ENCODE measurements at places on chromosomes 7 and 10. TPM values are rescaled to one million over a fixed set of nuclear protein-coding genes. Genes with fewer than 3 reads are reported as not detected.

GRCh38 chr10:13953371-13953770, 366.6 kb downstream of the PRPF18 start:
- no peaks in the 10 kb centered on the region for H3K27me3 ChIP-seq
- no peaks in the 10 kb centered on the region for H3K4me1 ChIP-seq
- H3K4me3 ChIP-seq = no peak overlapping the region

NPC1L1 gene
- 0.21 TPM for total RNA-seq

DNA sequence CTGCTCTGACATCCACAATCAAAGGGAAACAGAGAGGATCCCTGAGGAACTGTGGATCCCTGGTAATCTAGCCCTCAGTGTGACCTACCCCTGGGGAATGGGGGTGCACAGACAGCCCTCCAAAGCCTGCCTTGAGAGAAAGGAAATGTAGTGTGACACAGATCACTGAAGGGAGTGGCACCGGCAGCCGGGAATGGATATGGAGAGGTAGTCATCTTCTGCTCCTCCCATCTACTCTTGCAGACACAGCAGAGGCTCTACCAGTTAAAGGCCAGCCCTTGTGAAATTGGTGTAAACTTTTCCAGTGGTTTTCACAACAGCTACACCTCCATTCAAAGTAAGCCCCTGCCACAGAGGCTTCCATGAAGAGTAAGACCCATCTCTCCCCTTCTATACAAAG, 144.4 kb downstream of the PCDH15 start:
- no peak overlapping the region for H3K27ac ChIP-seq
- no peak overlapping the region for H3K4me3 ChIP-seq
- no peak for DNase-seq
- no peaks in the 10 kb centered on the region for H3K4me1 ChIP-seq

DNA sequence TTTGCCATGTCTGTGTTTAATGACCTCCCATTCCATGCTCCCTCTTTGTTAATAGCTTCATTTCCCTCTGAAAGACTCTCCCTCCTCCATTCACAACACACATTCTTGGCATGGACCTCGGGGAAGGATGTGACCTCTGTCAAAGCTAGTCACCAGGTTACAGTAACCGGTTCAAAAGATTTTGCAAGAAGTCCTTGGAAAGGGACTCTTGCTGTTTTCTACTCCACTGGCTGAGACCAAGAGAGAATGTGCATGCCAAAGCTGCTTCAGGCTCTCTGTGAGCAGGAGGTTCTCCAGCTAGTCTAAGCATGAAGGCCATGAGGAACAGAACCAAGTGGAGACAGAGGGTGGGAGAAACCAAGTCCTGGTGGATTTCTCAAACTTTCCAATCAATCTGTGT, 732.6 kb downstream of the CCSER2 start:
- H3K4me1 ChIP-seq = no peaks in the 10 kb centered on the region
- no peaks in the 10 kb centered on the region for H3K36me3 ChIP-seq

MYL10 gene
- total RNA-seq = not detected

GRCh38 chr10:64617085-64617484, 1095.9 kb downstream of the REEP3 start:
- H3K27ac ChIP-seq = no peak overlapping the region
- H3K4me3 ChIP-seq = no peak overlapping the region
- H3K4me1 ChIP-seq = no peaks in the 10 kb centered on the region
- DNase-seq = no peak

DNA sequence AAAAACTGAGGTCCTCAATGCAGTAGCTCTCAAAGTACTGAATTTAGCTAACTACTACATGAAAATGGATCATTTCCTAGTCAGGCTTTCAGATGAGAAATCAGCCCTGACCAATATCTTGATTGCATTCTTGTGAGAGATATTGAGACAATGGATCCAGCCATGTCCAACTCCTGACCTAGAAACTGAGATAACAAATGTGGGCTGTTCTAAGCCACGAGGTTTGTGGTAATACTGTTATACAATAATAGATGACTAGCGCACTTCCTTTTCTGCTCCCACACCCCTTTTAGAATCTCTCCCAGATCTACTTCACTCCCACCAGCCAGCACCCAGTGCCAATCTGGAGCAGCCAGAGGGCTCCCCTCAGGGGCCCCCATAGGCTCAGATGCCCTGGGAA, 209.3 kb upstream of the KMT2E start:
- H3K36me3 ChIP-seq = no peaks in the 10 kb centered on the region
- DNase-seq = no peak
- no peak overlapping the region for H3K27ac ChIP-seq
- H3K4me3 ChIP-seq = no peak overlapping the region

GRCh38 chr7:50327443-50327842, 22.9 kb downstream of the IKZF1 start:
- H3K4me1 ChIP-seq = peaks cover 24% of the 10 kb centered on the region
- H3K36me3 ChIP-seq = peaks cover 9% of the 10 kb centered on the region
- no peak overlapping the region for H3K4me3 ChIP-seq
- no peak for DNase-seq
- H3K27me3 ChIP-seq = no peaks in the 10 kb centered on the region
- no peak overlapping the region for H3K27ac ChIP-seq

GRCh38 chr7:35253710-35254495, at the start of gene TBX20:
TSS of gene TBX20 (minus strand) at chr7:35254100. CDS start at chr7:35253620, 480 bp downstream.
- H3K27ac ChIP-seq = no peak within 1 kb of the TSS
- H3K27me3 ChIP-seq = peaks cover 99% of the 10 kb centered on the region
- H3K36me3 ChIP-seq = no peaks in the 10 kb centered on the region
- H3K4me1 ChIP-seq = peaks cover 8% of the 10 kb centered on the region
- H3K4me3 ChIP-seq = peak within 1 kb of the TSS; percentile 49

CALHM3 gene
- total RNA-seq = not detected

HGF gene
- total RNA-seq = 17.2 TPM

DNA sequence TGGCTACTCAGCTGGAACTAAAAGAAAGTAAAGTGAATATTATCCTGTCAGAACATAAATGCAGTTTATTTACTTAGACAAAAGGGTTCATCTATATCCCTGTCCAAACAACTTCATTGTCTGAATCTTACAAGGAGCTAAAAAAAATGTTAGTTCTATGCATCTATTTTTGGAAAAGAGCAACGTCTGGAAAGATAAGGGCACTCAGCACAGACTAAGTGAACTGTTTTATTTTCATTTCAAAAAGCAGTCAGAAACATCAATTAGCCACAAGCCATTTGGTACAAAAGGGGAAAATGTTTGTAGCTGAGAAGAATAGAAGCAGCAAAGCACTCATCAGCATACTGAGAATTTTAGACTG, 245.5 kb downstream of the FOXP2 start:
- no peaks in the 10 kb centered on the region for H3K4me1 ChIP-seq
- H3K4me3 ChIP-seq = no peak overlapping the region
- no peaks in the 10 kb centered on the region for H3K27me3 ChIP-seq
- H3K36me3 ChIP-seq = no peaks in the 10 kb centered on the region
- no peak for DNase-seq
- no peak overlapping the region for H3K27ac ChIP-seq

MYL7 gene
- 1.6 TPM for total RNA-seq

- no peak overlapping the region for H3K27ac ChIP-seq
- H3K27me3 ChIP-seq = no peaks in the 10 kb centered on the region
Observed at GRCh38 chr7:43653891-43654504, 71.1 kb downstream of the STK17A start.

- DNase-seq = no peak
- H3K4me1 ChIP-seq = peaks cover under 1% of the 10 kb centered on the region
- no peak overlapping the region for H3K27ac ChIP-seq
Observed at GRCh38 chr10:99387071-99387470, 43.4 kb downstream of the GOT1 start.

- H3K27me3 ChIP-seq = no peaks in the 10 kb centered on the region
- H3K27ac ChIP-seq = no peak overlapping the region
- peaks cover 23% of the 10 kb centered on the region for H3K36me3 ChIP-seq
- H3K4me1 ChIP-seq = peaks cover 15% of the 10 kb centered on the region
- H3K4me3 ChIP-seq = no peak overlapping the region
Observed at GRCh38 chr7:2066251-2066919, 166.4 kb downstream of the MAD1L1 start.

DNA sequence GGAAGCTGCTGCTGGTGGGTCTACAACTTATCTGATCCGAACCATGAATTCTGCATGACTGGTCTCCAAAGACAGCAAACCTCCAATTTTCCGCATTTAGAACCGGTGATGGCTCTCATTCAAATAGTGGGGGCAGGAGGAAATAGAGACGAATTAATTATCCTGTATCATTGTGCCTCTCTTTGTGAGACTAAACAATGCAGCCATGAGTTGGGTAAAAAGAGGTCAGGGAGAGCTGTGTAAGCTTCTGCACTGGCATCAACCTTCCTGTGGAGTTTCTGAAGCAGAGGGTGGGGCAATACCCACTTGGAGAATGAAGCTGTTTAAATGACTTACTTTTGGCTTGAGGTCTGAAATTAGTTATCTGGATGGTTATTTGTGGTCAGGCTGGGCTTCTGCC, 266.4 kb downstream of the SORCS3 start:
- no peak overlapping the region for H3K4me3 ChIP-seq
- no peaks in the 10 kb centered on the region for H3K27me3 ChIP-seq
- H3K4me1 ChIP-seq = no peaks in the 10 kb centered on the region
- H3K27ac ChIP-seq = no peak overlapping the region

DNA sequence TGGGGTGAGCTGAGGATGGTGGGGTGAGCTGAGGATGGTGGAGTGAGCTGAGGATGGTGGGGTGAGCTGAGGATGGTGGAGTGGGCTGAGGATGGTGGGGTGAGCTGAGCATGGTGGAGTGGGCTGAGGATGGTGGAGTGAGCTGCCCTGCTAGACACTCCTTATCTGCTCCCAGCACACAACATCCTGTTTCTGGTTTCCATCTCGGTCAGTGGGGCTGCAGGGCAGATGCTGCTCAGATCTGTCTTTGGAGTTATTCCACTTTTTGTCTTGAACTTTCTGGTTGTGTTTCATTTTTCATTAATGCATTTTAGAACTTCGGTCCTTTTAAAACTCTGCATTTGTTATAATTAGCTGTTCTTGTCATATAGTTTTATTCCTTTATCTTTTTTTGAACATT, 67.9 kb upstream of the ANTXRL start:
- H3K4me3 ChIP-seq = no peak overlapping the region
- no peak overlapping the region for H3K27ac ChIP-seq
- H3K36me3 ChIP-seq = no peaks in the 10 kb centered on the region
- no peaks in the 10 kb centered on the region for H3K27me3 ChIP-seq
- no peaks in the 10 kb centered on the region for H3K4me1 ChIP-seq

GRCh38 chr7:118878336-118878735, 653.8 kb downstream of the ANKRD7 start:
- DNase-seq = no peak
- H3K36me3 ChIP-seq = no peaks in the 10 kb centered on the region
- H3K4me1 ChIP-seq = no peaks in the 10 kb centered on the region
- no peak overlapping the region for H3K27ac ChIP-seq
- H3K27me3 ChIP-seq = no peaks in the 10 kb centered on the region

DNA sequence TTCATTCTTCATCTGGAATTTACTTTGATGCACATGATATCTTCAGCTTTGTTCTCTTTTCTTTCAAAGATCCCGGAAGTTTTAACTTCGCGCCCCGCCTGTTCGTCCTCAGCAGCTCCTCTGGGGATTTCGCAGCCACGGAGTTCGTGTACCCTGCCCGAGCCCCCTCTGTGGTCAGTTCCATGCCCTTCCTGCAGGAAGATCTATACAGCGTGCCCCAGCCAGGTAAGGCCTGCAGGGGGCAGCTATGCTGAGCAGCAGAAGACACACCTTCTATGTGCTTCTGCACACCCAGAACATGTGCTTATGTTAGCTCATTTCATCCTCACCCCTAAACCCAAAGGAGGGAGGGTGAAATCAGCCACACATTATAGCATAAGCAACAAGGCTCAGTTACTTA, 79.7 kb upstream of the LYZL2 start:
- DNase-seq = no peak
- H3K4me3 ChIP-seq = no peak overlapping the region
- H3K36me3 ChIP-seq = no peaks in the 10 kb centered on the region
- no peaks in the 10 kb centered on the region for H3K27me3 ChIP-seq

DNA sequence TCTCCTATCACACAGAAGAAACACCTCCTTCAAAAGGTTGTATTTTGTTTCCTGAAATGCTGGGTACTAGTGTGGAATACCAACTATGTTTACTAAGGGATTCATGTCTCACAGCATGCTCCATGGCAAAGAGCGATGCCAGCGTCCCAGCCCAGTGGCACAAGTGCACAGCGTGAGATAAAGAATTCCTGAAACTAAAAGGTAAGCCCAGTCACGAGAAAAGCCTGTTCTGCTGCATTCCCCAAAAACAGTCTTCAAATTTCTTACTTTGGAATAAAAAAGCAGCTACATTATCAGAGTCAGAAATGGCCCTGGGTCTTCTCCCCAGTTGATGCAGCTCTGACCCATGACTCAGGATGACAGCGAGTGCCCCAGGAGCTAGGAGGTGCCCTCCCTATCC, 53.1 kb upstream of the DDC start:
- H3K27ac ChIP-seq = no peak overlapping the region
- H3K4me1 ChIP-seq = peaks cover 5% of the 10 kb centered on the region
- no peak for DNase-seq
- H3K36me3 ChIP-seq = peaks cover 31% of the 10 kb centered on the region
- H3K27me3 ChIP-seq = no peaks in the 10 kb centered on the region
- no peak overlapping the region for H3K4me3 ChIP-seq

DNA sequence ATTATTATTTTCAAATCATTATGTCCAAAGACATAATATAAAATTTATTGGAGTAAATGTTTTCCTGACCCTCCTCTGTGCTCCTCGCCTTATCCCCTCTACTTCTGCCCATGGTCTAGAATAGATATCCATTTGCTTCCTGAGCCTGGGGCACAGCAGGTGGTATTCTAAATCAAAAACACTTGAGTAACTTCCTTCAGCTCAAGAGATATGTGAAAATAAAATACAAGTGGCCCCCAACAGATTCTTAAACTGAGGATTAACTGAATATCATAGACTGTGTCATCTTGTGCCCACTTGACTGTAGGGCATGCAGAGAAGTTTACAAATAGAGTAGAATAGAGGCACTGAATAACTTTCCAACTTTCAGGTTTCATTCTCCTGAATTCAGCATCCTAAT, 59.1 kb downstream of the HGF start:
- H3K27me3 ChIP-seq = no peaks in the 10 kb centered on the region
- H3K4me3 ChIP-seq = no peak overlapping the region
- DNase-seq = no peak

GRCh38 chr7:111873326-111873646, 311.0 kb upstream of the IMMP2L start:
- H3K27me3 ChIP-seq = no peaks in the 10 kb centered on the region
- H3K4me1 ChIP-seq = peaks cover 23% of the 10 kb centered on the region
- H3K27ac ChIP-seq = peak overlapping the region; percentile 20
- H3K36me3 ChIP-seq = peaks cover 43% of the 10 kb centered on the region
- H3K4me3 ChIP-seq = no peak overlapping the region
- no peak for DNase-seq

- H3K36me3 ChIP-seq = peaks cover 86% of the 10 kb centered on the region
- H3K27ac ChIP-seq = no peak overlapping the region
- no peak for DNase-seq
- peaks cover 7% of the 10 kb centered on the region for H3K4me1 ChIP-seq
- no peak overlapping the region for H3K4me3 ChIP-seq
Observed at GRCh38 chr10:73156054-73156453, 11.8 kb downstream of the ECD start.

GRCh38 chr7:75045881-75046280, 27.7 kb downstream of the RCC1L start:
- DNase-seq = no peak
- H3K36me3 ChIP-seq = peaks cover 88% of the 10 kb centered on the region
- H3K27me3 ChIP-seq = no peaks in the 10 kb centered on the region
- no peak overlapping the region for H3K4me3 ChIP-seq
- no peak overlapping the region for H3K27ac ChIP-seq

All from lower lobe of right lung (tissue), 2 donors.